ENCODE measurements at places on chromosomes 4 and X.

DNA sequence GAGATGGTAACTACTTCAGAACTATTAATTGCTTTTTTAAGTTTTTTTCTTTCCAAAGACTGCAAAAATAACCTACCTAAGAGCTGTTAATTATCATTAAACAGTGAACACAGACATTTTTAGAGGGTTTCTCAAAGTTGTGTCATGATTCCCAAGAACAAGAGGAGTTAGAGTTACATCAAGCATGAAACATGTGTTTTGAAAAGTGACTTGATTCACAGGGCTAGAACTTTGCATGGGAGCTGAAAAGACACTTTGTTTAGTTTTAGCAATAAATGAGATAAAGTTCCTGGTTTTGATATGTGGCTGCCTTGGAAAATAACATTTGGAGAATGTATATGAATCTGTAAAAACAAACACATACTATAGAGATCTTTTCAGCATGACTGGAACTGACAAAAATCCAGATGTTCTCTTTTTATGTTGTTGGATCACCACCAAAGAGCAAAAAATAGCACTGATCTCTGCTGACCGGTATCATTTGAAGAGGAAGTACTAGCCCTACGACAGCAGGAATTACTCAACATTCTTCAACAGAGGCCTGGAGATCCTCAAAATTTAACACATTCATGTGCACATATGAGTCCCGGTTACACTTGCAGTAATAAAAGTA is 173.0 kb upstream of the PCDH18 start:
- DNase-seq, result no peak

- no peak for DNase-seq
Observed at GRCh38 chr4:75007891-75008290, 75.0 kb downstream of the PARM1 start.

DNA sequence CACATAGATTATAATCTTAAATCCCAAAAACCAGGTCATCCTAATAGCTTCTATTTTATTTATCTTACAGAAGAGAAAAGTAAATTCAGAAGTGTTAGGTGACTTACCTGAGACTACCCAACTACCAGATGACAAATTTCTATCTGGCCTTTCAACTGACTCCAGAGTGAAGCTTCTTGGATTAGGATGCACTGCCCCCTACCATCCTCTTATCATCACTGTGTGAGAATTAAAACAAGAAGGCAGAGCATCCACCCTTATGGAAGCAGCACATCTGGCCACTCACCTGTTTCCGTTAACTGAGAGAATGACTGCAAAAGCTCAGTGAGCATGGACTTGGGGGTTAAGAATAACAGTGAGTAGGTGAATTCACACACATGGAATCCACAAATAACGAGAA is 502.6 kb upstream of the TECRL start:
- no peak for DNase-seq

DNA sequence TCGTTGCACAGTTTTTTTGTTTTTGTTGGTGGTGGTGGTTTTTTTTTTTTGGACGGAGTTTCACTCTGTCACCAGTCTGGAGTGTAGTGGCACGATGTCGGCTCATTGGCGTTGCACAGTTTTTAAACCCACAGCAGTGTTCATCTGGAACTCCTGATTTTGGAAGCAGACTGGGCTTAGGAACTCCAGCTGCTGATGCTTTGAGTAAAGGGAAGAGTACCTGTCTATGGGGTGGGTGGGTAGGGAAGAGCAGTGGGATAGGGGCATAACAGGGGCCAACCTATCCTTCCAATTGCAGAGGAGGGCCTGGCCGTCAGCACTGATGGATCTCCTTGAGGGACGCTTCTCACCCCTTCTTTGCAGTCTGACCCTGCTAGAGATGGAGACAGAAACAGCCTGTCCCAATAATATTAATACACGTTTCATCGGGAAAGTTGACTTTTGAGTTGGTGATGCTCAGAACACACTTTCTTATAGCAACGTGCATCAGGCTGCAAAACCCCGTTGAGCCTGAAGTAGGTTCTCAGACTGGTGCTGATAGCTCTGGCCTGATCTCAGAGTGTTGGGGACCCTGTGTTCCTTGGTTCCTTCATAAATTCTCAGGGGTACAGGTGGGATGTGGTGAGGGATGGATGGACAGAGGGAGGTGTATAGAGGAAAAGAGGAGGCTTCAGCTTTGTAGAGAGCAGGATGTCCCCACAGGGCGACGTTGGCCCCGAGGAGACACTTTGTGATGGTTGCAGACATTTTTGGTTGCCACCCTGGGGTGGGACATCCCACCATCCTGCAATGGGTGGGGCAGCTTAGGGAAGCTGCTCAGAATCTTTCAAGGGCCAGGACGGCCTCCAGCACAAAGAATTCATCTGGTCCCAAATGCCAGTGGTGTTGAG is 2.3 kb downstream of the CD99 start:
- DNase-seq, result no peak

- no peak for DNase-seq
Observed at GRCh38 chr4:101183666-101184373, 163.5 kb downstream of the PPP3CA start.

DNA sequence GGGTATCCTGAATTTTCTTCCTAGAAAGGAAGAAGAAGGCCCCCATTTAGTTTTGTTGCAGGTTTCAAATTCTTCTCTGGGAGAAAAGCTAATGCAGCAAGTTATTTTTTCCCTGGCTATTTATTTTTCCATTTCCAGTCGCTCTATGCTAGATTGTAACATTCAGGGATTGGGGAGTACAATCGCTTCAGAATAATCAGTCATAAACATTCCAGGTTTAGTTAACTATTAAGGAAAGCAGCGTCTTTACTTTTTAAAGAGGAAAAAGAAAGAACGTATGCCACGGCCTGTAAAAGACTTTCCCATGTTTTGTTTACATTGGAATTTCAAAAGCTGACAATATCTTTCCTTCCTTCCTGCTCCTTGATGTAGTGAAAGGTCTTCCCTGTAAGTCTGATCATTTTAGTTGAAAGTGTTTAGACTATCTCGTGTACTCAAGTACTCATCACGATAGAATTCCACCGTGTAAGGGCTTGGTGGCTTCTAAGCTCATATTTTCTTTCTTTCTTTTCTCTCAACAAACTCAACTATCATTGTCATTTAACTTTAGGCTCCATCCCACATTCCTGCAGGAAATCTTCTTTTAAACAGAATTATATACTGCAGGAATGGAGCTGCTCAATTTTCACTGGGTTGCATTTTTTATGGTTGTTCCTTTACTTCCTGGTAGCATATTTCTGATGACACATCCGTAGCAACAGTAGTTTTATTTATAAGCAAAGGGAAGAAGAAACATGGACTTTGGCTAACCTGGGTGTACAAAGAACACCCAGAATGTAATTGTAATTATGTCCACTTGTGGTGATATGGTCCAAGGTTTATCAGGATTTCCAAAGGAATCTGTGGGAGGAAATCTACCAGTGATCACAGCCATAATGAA is 213.1 kb upstream of the FAT1 start:
- no peak for DNase-seq

DNA sequence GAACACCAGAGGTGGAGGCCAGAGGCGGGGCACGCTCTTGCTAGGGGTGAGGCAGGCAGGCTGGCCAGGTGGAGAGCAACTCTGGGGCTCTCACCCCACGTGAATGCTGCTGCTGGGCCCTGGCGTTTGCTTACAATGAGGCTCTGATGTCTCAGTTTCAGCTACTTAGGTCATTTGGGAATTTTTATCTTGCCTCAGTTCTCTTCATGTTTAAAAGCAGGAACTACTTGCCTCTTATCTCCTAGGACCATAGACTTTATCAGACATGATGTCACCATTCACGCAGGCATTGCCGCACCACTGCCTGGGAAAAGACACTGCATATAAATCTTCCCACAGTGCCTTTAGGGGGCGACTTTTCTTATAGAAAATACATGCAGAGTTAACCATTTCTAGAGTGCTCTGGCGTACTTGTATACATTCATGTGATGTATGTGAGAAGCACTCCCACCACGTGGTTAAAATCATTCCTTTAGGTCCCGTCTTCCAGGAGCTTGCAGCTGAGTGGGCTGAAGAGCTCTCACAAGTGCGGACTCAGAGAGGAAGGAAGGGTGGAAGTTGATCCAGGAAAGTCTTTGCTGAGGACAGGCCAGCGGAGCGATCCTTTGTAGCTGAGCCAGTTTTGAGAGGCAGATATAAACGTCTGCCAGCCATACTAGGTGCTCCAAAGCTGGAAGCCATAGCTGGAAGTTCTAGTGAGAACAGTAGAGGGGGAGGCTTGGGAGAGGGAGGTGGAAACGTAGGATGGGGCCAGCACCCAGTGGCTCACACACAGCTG is 84.3 kb upstream of the CLDN34 start:
- no peak for DNase-seq

GRCh38 chr4:136803433-136803832 is 728.9 kb downstream of the PCDH18 start:
- DNase-seq, result no peak

DNA sequence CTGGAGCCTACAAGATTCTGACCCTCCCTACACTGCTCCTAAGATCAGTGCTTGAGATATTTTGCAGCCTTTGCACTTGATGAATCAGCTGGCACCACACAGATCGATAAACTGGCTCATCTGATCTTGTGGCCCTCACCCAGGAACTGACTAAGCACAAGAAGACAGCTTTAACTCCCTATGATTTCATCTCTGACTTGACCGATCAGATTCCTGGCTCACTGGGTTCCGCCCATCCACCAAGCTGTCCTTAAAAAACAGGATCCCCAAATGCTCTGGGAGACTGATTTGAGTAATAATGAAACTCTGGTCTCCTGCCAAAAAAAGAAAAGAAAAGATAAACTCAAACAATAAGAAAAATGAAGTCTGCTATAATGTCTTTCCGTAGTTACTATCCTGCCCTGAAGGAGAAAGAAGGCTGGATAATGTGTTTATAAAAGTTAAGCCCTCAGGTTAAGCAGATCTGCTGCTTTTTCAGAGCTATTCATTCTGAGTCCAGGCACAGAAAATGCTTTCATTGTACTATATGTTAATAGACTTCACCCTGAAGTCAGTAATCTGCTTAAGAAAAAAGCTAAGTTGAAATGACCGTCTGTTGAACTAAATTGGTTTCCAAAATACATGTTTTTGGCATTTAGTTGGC is 795.2 kb downstream of the TRIML1 start:
- DNase-seq, result no peak

- DNase-seq, result no peak
Observed at GRCh38 chrX:40573763-40574162, 7.0 kb upstream of the ATP6AP2 start.

- DNase-seq, result no peak
Observed at GRCh38 chrX:134998246-134998645, 7.5 kb downstream of the SMIM10 start.

DNA sequence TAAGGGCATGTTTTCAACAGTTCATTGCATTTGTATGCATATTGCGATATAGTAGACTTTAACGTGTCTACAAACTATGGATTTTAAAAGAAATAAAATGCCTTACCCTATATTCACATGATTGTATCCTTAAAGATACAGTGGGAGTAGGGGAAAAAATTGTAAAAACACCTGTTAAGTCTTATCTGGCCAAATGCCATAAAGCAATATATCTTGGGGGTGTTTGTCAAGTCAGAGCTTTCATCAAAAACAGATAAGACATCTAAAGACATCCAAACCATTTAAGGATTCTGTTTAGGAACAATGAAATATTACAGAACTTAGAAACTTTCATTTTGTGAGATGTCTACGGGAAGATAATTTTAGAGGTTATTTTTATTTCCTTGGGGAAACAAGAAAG is 152.3 kb downstream of the AASDH start:
- no peak for DNase-seq

- DNase-seq, result no peak
Observed at GRCh38 chr4:166172619-166173018, 299.6 kb downstream of the TLL1 start.

DNA sequence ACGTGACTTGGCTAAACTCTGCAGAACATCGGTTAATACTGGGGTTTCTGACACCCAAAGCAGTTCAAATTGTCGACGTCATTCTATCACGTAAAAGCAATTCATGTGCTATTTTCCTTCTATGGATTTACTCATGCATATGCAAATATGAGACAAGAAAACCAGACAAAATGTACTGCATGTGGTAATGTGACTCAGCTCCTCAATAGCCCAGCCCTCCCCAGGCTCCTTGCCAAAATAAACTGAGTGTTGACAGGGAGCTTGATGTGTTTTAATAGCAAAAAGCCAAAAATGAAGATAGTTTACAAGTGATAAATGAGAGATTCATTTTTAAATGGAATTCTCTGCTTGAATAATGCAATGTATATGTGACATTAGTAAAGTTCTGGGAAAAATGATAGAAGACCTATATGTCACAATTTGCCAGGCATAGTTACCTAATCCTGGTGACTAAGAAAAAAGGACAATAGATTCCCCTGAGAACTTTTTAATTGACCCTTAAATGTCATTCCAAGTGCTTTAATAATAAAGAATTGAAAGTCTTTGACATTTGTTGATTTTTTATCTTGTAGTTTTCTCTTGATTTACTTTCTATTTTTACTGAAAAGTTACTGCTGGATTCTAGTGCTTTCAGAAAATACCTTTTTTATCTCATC is 1700.6 kb upstream of the TENM3 start:
- no peak for DNase-seq

GRCh38 chr4:105296672-105297071 is 150.0 kb downstream of the TET2 start:
- no peak for DNase-seq

DNA sequence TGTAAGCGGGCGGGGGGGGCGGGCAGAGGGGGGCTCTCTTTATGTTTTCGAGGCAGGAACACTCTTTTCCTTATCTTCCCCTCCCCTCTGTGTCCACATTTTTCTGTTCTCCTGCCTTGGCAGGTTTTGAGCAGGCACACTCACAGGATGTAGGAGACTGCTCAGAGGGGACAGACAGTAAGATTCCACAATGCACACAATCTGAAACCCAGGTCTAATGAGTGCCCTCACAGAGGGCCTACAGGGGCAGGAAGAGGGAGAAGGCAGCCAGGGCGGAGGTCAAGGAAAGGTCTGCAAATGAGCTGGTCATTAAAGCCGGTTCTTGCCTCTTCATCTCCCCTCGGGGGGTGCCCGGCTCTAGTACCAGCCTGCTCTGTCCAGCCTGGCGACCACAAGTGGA is 106.1 kb upstream of the ATP6AP2 start:
- no peak for DNase-seq

DNA sequence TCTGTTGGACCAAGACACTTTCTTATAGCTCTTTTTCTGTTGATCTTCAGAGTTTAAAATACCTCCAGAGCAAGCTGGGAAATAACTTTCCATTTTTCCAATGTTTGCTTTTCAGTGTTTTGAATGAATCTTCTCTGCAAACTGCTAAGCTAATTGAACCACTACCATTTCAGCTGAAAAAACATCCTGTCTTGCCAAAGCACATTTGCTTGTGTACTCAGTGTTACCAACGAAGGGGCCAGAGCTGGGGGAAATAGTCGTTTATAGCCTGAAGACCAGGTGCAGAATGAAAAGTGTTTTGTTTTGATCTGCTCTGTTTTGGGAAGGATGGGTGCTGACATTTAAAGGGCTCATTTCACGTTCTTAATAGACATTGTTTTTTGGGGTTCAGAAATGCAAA is 88.4 kb upstream of the CLNK start:
- no peak for DNase-seq

- no peak for DNase-seq
Observed at GRCh38 chr4:102311912-102312311, 33.4 kb downstream of the SLC39A8 start.
